Stimulated activated CD8-positive, alpha-beta memory T cell treated with anti-CD3 and anti-CD28 coated beads, Interleukin-4, amount 100 ng/mL, for 24 hours (primary cell): ENCODE measurements at places on chromosomes 6 and 20.

GRCh38 chr20:3732327-3733118 is at the start of gene HSPA12B:
Gene HSPA12B, plus strand, starts transcription at chr20:3732685. Its CDS starts 5,990 bp downstream, at chr20:3738675.
- no peak for DNase-seq

DNA sequence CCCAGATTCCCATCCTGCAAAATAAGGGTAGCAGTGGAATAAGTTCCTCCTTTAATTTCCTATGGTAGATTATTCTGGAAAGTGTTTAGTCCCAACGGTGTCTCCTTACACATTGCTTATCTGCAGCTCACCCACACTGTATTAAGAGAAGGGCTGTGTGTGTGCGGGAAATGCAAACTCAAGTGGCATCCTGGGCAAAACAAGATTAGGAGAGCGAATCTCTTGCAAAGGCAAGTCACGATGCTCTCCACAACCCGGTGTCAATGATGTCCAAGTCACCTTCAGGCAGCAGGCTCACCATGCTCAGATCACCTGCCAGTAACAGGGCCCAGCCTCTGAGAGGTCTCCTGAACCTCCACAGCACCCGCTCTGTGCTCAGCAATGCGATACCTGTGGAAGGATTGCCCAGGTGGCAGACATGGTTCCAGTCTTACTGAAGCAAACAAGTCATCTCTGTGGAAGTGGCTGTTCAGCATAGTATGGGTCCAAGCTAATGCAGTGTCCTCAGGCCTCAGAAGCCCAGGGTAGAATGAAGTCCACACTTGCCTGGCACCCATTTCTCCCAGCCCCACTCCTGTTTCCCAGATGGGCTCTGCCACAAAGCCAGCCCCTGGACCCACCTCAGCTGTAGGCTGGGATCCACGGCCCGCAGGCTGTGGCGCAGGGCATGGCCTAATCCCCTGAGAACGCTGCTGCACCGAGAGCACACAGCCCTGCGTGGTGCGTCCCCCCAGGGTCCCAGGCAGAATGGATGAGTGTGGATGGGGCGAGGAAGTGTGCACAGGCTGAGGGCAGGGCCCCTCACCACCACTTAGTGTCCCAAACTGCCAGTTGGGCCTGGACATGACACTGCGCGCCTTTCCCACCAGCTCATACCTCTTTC is 101.2 kb downstream of the PXDC1 start:
- DNase-seq = no peak

- DNase-seq = no peak
Observed at GRCh38 chr6:36625158-36625919, 31.2 kb downstream of the SRSF3 start.

GRCh38 chr6:35048631-35049083 is 92.5 kb downstream of the TCP11 start:
- DNase-seq = no peak

GRCh38 chr20:32810941-32811340 is 8.8 kb upstream of the MAPRE1 start:
- no peak for DNase-seq

DNA sequence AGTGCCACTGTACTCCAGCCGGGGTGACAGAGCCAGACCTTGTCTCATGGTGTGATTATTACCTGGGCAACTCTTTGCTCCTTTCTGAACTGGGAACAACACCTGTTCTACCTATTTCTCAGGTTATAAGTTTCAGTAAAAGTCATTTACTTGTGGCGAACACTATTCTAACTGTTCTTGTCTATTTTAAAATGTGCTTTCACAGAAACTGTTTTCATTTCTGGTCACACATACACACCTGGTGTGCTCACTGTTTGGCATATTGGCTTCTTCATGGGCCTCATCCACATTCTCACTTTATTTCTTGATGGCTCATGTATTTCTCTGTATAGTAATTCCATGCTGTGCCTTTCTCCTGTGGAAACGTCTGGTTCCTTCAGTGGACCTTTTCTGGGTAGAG is 30.5 kb upstream of the XRN2 start:
- DNase-seq = no peak

- no peak for DNase-seq
Observed at GRCh38 chr6:134729561-134729960, 220.3 kb downstream of the ALDH8A1 start.

- no peak for DNase-seq
Observed at GRCh38 chr20:4971064-4971463, 30.2 kb downstream of the SLC23A2 start.

DNA sequence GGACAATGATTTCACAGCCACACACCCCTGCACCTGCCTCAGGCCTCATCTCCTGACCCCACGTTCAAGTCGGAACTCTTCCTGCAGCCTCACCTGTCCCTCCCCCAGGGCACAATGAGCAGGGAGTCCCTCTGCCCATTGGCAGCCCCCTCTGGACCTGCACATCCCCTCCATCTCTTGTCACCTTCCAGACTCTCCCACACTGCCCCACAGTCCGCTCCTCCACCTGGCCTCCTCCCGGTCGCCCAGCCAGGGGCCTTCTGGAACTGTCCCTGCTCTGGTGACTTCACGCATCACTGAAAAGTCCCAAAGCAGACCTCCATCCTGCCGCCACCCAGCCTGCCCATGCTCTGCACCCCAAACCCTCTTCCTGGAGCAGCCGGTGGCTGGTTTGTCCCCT is 4.7 kb downstream of the CTSZ start:
- DNase-seq = no peak
